Activated naive CD8-positive, alpha-beta T cell treated with anti-CD3 and anti-CD28 coated beads, Interleukin-2, amount 10 ng/mL, durations not matched to agents 7 days and 5 days (primary cell): ENCODE measurements at places on chromosomes 4 and X.
A peak's percentile ranks its signal among the peaks of the same experiment; 100 is the strongest.

GRCh38 chr4:21304540-21304887, 604.3 kb downstream of the PACRGL start:
- H3K4me1 ChIP-seq: no peaks in the 10 kb centered on the region
- H3K4me3 ChIP-seq: no peak overlapping the region
- H3K27ac ChIP-seq: no peak overlapping the region
- H3K36me3 ChIP-seq: no peaks in the 10 kb centered on the region

DNA sequence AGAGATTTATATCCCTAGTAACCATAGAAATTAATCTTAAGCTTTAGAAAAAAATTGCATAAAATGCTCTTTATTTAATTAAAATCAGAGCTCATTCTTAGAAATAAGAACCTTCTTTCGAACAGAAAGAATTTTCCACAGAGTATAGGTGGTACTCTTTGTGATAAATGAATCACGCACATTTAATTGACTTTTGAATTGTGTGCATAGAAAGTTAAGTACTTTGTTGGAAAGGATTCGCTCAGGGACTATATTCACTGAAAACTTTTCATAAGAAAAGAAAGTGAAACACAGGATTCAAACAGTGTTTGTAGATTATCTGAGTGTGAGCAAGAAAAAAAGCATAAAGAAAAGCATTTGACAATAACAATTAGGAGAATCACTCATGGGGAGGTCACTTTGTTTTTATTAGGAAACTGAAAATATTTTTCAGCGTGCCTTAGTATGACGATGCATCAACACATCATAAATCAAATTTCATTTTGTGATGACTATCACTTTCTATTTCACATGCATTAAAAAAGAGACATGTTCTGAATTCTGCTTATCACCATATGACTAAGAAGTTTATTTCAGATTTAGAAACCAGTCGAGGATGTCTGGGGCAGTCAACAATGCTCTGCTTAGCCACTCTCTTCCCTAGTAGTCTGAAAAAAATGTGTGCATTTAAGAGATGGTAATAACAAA, 49.5 kb downstream of the STX18 start:
- DNase-seq: no peak
- H3K27me3 ChIP-seq: no peaks in the 10 kb centered on the region
- H3K4me1 ChIP-seq: peaks cover 5% of the 10 kb centered on the region
- H3K27ac ChIP-seq: no peak overlapping the region
- peak overlapping the region; percentile 67 for H3K4me3 ChIP-seq

GRCh38 chr4:8336412-8337075, 67.0 kb downstream of the HTRA3 start:
- no peak overlapping the region for H3K4me3 ChIP-seq
- no peak overlapping the region for H3K27ac ChIP-seq
- no peak for DNase-seq
- H3K27me3 ChIP-seq: peaks cover 2% of the 10 kb centered on the region
- H3K4me1 ChIP-seq: no peaks in the 10 kb centered on the region
- H3K36me3 ChIP-seq: no peaks in the 10 kb centered on the region

- no peaks in the 10 kb centered on the region for H3K27me3 ChIP-seq
- no peaks in the 10 kb centered on the region for H3K4me1 ChIP-seq
- DNase-seq: no peak
- H3K36me3 ChIP-seq: peaks cover 9% of the 10 kb centered on the region
- no peak overlapping the region for H3K27ac ChIP-seq
- H3K4me3 ChIP-seq: no peak overlapping the region
These were observed 90.1 kb downstream of the ATP8A1 start for GRCh38 chr4:42566835-42567234.

- no peaks in the 10 kb centered on the region for H3K36me3 ChIP-seq
- H3K4me1 ChIP-seq: no peaks in the 10 kb centered on the region
- no peak overlapping the region for H3K4me3 ChIP-seq
- no peaks in the 10 kb centered on the region for H3K27me3 ChIP-seq
These were observed 24.7 kb upstream of the GRIA3 start for GRCh38 chrX:123159403-123159802.

DNA sequence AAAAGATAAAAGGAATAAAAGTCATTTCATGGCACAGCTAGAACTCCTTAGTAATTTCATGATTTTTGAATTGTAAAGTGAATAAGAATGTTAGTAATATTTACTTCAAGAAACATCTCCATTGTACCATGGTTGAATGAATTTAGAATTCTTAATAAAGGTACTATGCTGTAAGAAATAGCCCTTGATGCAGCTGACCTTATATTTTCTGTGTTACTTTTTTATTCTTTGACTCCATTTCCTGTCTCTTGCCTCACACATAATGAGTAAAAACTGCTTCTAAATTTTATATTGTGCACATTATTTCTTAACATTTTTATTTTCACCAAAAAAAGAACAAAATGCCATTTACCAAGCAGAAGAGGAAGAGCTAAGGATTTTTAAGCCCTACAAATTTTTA, 81.9 kb upstream of the PDHA2 start:
- H3K36me3 ChIP-seq: no peaks in the 10 kb centered on the region
- no peak overlapping the region for H3K27ac ChIP-seq
- DNase-seq: no peak
- no peaks in the 10 kb centered on the region for H3K27me3 ChIP-seq
- H3K4me1 ChIP-seq: peaks cover 3% of the 10 kb centered on the region

GRCh38 chr4:82780752-82781231, 17.8 kb downstream of the SCD5 start:
- H3K4me3 ChIP-seq: no peak overlapping the region
- no peaks in the 10 kb centered on the region for H3K36me3 ChIP-seq
- DNase-seq: no peak
- no peak overlapping the region for H3K27ac ChIP-seq
- H3K4me1 ChIP-seq: no peaks in the 10 kb centered on the region

DNA sequence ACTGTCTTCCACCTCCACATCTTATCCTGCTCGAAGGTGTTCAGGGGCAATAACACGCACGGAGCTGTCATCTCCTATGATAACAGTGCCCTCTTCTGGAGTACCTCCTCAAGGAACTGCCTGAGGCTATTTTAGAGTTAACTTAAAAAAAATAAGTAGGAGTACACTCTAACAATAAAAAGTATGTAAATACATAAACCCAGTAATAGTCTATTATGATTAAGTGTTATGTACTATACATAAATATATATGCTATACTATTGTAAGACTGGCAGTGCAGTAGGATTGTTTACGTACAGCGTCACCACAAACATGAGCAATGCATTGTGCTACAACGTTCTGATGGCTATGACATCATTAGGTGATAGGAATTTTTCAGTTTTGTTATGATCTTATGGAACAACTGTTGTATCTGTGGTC, 34.5 kb upstream of the TLR2 start:
- no peak for DNase-seq
- H3K4me1 ChIP-seq: peaks cover 22% of the 10 kb centered on the region
- no peak overlapping the region for H3K4me3 ChIP-seq
- no peaks in the 10 kb centered on the region for H3K27me3 ChIP-seq
- peaks cover 1% of the 10 kb centered on the region for H3K36me3 ChIP-seq

GRCh38 chr4:181956512-181956911, 286.7 kb upstream of the TENM3 start:
- DNase-seq: no peak
- H3K36me3 ChIP-seq: no peaks in the 10 kb centered on the region
- H3K27ac ChIP-seq: no peak overlapping the region
- H3K4me3 ChIP-seq: no peak overlapping the region
- H3K4me1 ChIP-seq: no peaks in the 10 kb centered on the region
- no peaks in the 10 kb centered on the region for H3K27me3 ChIP-seq

DNA sequence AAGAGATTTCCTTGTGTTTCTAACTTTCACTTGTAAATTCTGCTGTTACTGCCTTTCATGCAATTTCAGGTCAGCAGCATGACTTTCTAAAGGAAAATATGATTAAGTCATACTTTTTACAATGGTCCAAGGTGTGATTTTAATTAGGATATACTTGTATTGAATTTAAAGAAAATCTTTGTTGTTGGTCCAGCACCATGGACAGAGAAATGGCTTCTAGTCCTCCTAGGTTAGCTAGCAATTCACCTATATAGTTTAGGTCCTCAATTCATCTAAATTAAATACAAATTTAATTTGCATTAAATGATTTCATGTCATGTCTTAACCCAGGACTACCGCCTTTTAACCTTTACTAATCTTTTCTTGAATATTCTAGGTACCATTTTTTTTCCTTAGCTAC, 304.9 kb upstream of the RPS6KA3 start:
- H3K4me1 ChIP-seq: peaks cover 3% of the 10 kb centered on the region
- no peak for DNase-seq
- H3K36me3 ChIP-seq: no peaks in the 10 kb centered on the region

GRCh38 chrX:16188687-16189086, 21.4 kb downstream of the MAGEB17 start:
- no peaks in the 10 kb centered on the region for H3K27me3 ChIP-seq
- H3K27ac ChIP-seq: no peak overlapping the region
- DNase-seq: no peak
- no peaks in the 10 kb centered on the region for H3K36me3 ChIP-seq
- peaks cover 5% of the 10 kb centered on the region for H3K4me1 ChIP-seq

GRCh38 chr4:53208753-53209152, 157.1 kb downstream of the SCFD2 start:
- H3K27me3 ChIP-seq: no peaks in the 10 kb centered on the region
- peaks cover 27% of the 10 kb centered on the region for H3K36me3 ChIP-seq
- no peak overlapping the region for H3K27ac ChIP-seq
- no peak overlapping the region for H3K4me3 ChIP-seq

DNA sequence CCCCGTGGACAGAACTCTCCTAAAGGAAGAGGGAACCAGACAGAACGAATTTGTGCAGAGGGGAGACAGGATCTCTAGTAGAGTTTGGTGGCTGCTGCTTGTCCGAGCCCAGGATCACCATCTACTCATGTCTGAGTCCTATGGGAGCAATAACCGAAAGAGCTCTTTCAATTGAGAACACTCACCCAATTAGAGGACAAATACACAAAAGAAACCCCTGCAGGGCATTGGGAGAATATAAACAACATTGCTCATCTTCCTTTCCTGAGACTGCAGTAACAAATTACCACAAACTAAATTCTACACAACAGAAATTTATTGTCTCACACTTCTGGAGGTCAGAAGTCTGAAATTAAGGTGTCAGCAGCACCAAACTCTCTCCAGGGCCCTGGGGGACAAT, 65.6 kb downstream of the SPINK2 start:
- H3K36me3 ChIP-seq: no peaks in the 10 kb centered on the region
- H3K4me3 ChIP-seq: no peak overlapping the region
- no peak for DNase-seq
- no peak overlapping the region for H3K27ac ChIP-seq
- H3K4me1 ChIP-seq: peaks cover 27% of the 10 kb centered on the region

DNA sequence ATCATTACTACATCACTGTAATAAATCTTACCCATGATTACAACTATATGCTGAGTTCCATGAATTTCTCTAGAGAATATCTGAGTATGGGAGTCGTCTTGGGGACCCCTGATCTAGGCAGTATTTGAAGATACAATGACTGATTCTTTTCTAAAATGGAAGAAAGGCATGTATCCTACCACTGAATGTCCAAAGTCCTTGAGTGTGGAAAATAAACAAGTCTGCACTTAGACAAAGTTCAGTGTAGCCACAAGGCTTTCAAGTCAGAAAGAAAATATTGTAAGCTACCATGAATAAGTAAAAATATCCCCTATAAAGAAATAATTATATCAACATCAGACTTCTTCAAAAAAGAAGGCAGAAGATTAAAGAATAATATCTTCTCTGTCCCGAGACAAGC, 42.4 kb downstream of the ZNF674 start:
- peaks cover 48% of the 10 kb centered on the region for H3K36me3 ChIP-seq
- DNase-seq: no peak
- no peak overlapping the region for H3K4me3 ChIP-seq
- H3K27me3 ChIP-seq: no peaks in the 10 kb centered on the region

DNA sequence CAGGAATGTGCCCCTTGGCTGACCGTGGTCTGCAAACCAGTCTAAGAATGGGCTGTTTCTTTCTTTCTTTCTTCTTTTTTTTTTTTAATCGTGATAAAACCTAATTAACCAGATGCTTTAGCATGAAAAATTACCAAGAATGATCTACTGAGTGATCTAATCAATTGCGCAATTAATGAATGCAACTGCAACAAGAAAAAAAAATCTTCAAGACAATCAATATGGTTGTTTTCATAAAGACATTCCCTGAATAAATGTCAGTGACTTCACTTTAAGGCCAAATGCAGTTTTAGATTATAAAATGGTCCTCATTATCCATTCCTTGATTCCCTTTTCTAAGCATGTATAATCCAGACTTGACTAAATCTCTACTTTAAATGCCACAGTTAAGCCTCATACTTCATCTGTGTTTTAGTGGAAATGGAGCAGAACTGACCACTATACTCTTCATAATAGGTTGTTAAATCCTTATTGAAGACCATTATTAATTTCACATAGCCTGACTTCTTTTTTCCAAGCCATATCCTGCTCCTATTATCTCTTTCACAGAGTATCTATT, 51.6 kb upstream of the SETD7 start:
- no peak overlapping the region for H3K27ac ChIP-seq
- DNase-seq: no peak
- peaks cover 4% of the 10 kb centered on the region for H3K36me3 ChIP-seq
- peaks cover 11% of the 10 kb centered on the region for H3K4me1 ChIP-seq
- no peak overlapping the region for H3K4me3 ChIP-seq
- peaks cover 19% of the 10 kb centered on the region for H3K27me3 ChIP-seq
